GM12892 (cell line): ENCODE measurements at places on chromosomes 16 and 17.
A peak's percentile ranks its signal among the peaks of the same experiment; 100 is the strongest.

DNA sequence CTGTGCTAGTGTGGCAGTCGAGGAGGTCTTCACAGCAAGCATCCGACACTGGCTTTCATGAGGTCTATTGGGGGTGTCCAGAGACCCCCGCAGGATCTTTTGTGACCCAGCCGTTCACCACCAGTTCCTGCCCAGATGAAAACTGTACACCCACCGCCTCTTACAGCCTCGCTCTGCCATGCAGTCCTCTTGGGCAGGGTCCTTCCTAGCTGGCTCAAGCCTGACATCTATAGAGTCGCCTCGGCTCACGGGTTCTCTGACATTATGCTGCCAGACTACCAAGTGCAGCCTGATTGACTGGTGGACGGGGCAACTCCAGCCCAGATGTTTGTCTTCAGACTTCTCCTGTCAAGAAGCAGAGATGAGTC lies 14.6 kb upstream of the CLEC10A start:
- no peak for DNase-seq

GRCh38 chr17:51371732-51372151 lies 111.4 kb downstream of the UTP18 start:
- no peak for DNase-seq

- DNase-seq = no peak
Measured at GRCh38 chr17:10088444-10088843, 110.0 kb downstream of the GAS7 start.

DNA sequence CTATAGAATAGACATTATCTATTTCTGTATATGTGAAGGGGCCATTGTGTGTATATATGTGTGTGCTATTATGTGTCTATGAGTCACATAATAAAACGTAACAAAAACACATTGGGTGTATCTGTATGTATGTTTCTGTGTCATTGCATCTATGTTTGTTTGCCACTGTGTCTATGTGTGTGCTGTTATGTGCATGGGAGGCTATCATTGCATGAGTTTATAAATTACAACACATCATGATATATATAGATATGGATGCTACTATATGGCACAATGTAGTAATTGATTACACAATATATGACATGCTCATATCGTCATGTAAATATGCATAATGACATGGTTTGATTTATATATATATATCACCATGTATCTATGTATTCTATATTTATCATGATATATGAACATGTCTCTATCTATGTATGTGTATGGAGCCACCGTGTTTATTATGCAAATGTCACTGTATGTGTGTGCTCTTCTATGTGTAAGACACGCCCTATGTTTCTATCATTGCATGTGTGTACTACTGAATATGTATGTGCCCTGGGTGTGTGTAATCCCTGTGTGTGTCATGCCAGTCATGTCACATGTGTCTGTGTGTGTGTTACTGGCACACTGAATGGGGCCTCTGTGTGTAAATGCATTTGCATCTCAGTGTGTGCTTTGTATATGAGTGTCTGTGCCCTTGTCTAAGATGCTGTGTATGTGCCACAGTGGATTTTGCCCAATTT lies 1.4 kb upstream of the TSPOAP1 start:
- DNase-seq = peak; percentile 15

DNA sequence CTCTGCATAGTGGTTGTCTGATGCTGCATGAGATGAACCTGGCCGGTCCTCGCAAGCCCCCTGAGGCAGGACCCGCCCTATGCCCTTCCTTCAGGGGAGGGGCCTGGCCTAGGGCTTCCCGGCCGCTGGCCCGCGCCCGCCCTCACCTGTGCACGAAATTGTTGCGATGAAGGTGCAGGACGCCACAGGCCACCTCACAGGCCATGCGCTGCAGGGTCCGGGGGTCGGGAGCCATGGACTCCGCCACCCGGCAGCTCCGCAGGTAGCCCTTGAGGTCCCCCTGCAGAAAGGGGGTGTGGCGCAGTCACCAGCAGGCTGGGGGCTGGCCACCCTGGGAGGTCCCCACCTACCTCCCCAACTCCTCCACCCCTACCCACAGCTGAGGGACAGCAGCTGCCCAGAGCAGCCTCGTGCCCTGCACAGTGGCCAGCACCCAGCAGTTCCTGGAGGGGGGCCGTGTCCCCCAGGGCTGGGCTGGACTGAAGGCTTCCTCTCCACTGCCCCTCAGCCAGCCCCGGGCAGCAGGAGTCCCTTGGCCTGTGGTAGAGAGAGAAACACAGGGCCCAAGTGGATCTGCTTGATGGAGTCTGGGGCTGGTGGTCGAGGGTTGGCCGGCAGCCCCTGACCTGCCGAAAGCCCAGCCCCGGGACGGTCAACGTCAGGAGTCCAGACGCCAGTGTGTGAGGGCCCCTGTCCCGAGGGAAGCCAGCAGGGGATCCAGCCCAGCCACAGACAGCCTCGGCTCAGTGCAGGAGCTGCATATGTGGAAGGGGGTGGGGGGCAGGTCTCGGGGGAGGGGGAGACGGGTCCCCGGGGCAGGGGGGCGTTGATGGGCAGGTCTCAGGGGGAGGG lies 38.8 kb upstream of the PVALEF start:
- DNase-seq = no peak

DNA sequence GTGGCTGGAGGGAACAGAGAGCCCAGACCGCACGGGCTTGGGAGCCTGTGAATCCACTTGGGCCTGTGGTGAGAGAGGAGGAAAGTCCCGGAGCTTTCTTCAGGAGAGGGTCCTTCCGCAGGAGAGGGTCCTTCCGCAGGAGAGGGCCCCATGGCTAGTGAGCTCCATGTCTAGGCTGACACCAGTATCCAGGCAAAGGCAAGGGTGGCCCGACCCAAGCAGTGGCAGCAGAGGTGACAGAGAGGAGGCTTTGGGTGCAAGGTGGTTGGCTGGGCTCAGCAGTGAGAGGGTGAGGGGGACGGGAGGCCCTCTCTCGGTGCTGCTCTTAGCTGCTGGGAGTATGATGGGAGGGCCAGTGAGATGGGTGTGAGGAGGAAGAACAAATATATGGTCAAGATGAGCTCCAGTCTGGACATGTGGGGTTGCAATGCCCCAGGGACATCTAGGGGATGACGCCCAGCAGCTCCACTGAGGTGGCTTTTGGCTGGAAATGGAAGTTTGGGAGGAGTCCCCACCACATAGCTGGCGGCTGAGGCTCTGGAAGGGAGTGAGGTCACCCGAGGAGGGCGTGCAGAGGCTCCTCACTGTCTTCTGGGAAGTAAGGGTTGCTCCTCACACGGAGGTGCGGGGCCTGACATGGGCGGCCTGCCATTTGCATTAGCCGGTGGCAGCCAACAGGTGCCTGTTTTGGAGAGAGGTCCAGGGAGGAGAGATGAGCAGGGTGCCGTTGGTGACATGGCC lies 2.3 kb upstream of the HSD3B7 start:
- no peak for DNase-seq

DNA sequence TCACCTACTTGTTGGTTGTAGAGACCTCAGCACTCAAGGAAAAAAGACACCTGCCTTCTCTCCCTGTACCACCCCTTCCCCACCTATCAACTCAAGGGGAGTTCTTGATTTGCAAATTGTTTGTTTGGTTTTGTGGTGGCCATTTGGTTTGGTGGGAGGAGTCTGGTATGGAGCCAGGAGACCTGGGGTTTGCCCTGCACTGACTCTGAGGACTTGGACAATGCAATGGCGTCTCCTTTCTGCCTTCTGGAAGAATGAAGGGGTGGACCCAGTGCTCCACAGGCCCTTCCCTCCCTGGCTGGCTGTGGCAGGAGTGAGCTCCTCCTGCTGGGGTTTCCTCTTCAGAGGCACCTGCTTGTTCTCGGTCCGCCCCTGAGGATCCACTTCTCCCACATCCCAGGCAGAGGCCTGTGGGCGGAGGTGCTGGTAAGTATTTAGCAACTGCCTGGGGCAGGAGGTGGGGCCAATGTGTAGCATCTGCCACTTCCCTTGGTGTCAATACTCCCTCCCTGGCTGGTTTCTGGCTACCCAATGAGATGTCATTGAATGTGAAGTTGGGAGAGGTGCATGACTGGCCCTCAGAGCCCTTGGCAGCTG lies 164.5 kb downstream of the NTN1 start:
- DNase-seq = no peak

DNA sequence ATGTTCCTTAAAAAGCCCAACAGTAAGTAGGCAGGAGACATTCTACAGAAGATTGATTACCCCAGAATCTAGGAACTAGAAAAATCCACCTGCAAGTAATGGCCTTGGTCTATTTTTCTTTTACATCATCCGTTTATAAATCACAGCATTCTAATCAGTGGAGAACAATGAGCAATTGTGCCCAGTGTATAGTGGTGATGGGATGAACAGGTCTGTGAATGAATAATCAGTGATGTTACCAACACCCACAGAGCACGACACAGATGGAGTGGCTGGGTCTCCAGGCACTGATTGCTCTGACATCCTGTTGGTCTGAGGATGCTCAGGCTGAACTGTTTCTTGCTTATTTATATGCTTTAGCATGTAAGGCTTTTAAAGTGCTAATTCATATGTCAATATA lies 1251.2 kb upstream of the CDH8 start:
- DNase-seq = no peak
